SW 1271 (cell line): ENCODE measurements at places on chromosomes 7 and 10.

DNA sequence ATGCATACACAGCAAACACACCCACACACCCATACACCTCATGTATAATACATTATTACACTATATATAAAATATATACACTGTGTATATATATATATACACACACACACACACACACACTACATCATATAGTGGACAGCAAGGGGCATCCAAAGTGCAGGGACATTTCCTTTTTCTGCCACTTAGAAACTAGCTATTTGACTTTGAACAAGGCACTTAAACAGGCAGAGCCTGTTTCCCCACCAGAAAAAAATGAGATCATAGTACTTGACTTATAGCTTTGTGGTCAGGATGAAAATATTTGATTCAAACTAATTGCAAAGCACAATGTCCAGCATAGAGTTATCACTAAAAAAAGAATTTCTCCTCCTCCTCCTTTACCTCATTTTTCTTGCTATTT lies 254.3 kb upstream of the NPVF start:
- DNase-seq: no peak

DNA sequence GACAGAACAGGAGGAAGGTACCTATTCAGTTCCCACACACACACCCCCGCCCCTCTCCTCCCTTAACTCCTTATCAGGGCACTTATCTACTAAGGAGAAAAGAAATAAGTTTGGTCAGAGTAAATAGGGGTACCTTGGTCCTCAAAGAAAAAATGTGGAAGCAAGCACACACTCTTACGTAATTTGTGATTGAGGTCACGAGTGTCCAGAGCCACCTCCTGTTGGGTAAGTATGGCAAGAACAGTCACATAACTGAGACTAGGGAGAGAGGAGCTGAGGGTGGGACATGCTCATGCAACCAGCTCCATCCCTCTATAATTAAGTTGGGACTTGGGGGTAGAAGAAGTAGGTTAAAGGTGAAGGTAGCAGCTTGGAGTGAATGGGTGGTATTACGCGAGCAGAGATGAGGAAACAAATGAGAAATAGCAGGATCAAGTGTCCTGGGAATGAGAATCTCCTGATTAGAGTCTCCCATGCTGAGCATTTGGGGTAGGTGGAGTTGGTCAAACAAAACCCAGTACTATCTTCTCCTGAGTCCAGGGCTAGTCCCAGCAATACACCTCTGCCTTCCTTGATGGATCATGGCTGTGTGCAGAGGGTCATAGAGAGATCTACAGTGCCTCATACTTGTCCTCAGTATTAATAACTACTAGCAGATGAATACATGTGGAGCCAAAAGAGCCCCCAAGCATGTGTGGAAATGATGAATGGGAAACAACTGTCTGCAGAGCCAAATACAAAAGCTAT lies 77.1 kb downstream of the GSAP start:
- DNase-seq: no peak

DNA sequence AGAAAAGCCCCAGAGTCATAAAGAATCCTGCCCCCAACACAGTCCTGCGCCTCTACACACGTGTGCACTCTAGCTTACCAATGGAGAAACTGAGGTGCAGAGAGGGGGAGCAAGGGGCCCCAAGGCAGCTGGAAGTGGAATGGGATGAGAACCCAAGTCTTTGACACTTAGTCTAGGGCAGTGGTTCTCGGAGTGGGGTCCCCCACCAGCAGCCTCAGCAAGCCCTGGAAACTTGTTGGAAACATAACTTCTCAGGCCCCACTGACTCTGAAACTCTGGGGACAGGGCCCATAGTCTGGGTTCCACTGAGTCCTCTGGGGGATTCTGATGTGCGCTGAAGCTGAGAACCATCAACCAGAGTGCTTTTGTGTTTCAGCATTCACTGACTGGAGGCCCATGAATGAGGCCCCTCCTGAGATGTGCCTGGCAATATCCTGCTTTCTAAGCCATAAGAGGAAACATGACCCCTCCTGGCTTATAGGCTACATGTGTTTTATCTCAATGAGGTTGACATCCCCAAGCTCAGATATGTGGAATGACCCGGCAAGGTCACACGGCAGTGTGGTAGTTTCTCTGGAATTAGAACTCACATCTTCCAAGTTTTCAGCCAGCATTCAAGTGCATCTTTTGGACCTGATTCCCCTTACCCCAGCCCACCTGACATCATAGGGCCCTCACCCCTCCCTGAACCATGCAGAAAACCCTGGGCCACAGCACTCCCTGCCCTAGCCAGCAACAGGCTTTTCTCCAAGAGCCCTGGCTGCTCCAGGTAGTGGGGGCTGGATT lies 147.3 kb upstream of the PCBD1 start:
- DNase-seq: no peak

GRCh38 chr10:109467551-109467950 lies 455.8 kb downstream of the XPNPEP1 start:
- DNase-seq: no peak

DNA sequence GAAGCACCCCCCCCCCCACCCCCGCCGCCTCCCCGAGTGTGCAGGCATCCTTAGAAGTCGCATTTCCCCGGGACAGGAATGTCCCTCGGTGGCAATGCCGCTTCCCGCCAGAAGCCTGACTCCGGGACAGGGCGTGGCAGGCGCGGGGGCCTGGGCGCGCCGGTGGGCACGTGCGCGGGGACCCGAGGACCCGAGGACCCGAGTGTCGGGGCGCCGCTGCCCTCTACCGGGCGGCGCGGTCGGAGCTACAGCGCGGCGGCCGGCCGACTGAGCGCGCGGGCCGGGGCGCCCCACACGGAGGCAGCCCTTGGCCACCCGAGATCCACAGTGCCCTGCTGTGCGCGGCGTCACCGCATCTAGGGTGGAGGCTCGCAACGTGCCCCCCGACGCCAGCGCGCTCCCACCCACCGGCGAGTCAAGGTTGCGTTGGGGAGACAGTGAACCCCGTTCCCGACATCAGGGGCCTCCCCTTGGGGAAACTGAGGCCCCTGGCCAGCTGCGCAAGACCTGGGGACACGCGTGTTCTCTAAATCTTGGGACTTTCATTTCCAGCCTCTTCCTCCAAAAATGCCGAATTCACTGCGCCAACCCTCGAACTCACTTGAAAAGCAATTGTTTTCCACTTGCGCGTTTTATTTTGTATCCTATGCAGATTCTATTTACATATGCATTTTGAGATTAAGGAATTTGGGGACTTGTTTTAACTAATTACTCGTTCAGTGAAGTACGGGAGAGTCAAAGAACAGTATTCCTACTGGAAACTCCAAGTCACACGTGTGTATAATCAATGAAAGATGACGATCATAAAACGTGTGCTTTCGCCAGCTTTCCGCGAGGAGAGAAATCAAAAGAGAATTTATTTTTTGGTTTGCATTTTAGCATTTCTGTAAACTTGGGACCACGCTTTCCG lies 3.1 kb upstream of the CUX1 start:
- no peak for DNase-seq

DNA sequence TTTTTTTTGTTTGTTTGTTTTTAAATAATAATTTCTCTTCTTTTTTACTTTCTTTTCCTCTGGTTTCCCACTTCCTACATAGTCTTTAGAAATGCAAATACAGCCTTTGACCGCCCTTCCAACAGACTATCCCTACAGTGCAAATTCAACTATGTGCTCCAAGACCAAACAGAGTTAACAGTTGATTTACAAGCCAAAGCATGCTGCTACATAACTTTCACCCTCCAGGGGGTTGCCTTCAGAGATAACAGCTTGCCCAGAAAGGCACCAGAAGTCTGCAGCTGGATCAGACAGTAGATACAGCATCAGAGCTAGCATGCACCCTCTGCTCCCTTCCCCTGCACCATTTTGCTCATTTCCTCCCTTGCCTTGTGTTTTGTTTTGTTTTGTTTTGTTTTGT lies 539.0 kb downstream of the ZWINT start:
- DNase-seq: no peak
